ENCODE measurements at places on chromosomes 6 and 20.

- DNase-seq, result no peak
These were observed 52.5 kb upstream of the SLC22A16 start for GRCh38 chr6:110528930-110529325.

- no peak for DNase-seq
These were observed 73.1 kb downstream of the PRND start for GRCh38 chr20:4794846-4795245.

DNA sequence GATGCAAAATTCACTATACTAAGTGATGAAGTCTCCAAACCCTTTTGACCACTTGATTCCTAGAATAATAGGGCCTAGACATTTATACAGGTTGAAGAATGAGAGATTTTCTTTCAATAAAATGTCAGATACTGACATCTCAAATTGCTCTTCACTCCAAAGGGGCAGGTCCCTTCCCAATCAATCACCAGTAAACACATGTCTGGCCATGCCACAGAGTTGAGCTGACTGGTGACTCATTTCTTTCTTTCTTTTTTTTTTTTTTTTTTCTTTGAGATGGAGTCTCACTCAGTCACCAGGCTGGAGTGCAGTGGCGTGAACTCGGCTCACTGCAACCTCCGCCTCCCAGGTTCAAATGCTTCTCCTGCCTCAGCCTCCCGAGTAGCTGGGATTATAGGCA lies 388.6 kb upstream of the BTBD3 start:
- DNase-seq, result no peak

GRCh38 chr6:57297505-57297904 lies 19.9 kb upstream of the PRIM2 start:
- DNase-seq, result no peak

DNA sequence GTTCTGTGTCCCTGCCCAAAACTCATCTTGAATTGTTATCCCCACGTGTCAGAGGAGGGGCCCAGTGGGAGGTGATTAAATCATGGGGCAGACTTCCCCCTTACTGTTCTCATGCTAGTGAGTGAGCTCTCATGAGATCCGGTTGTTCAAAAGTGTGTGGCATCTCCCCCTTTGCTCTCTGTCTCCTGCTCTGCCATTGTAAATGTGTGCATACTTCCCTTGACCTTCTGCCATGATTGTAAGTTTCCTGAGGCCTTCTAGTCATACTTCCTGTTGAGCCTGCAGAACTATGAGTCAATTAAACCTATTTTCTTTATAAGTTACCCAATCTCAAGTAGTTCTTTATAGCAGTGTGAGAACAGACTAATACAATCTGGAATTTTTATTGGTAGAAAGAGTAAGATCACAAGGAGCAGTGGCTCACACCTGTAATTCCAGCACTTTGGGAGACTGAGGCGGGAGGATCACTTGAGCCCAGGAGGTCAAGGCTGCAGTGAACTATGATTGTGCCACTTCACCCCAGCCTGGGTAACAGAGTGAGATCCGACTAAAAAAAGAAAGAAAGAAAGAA lies 47.1 kb upstream of the SLC22A16 start:
- DNase-seq, result no peak

GRCh38 chr6:158625881-158626305 lies 18.6 kb downstream of the DYNLT1 start:
- DNase-seq, result no peak
